ENCODE measurements at places on chromosomes 11 and 22. TPM values are rescaled to one million over a fixed set of nuclear protein-coding genes. Genes with fewer than 3 reads are reported as not detected.

Gene TRIM6
- 0.66 TPM for total RNA-seq

Gene B4GALNT4
- 0.86 TPM for total RNA-seq

Gene TPBGL
- total RNA-seq: 0.07 TPM

Gene KRTAP5-8
- not detected for total RNA-seq

Gene VSIG2
- total RNA-seq: 0.27 TPM

Gene UBQLNL
- total RNA-seq: 0.07 TPM
